ENCODE measurements at places on chromosomes 11 and 22.

- DNase-seq, result no peak
These were observed 190.7 kb downstream of the SNX19 start for GRCh38 chr11:130725421-130726233.

- no peak for DNase-seq
These were observed 92.4 kb downstream of the JRKL start for GRCh38 chr11:96482193-96482592.

DNA sequence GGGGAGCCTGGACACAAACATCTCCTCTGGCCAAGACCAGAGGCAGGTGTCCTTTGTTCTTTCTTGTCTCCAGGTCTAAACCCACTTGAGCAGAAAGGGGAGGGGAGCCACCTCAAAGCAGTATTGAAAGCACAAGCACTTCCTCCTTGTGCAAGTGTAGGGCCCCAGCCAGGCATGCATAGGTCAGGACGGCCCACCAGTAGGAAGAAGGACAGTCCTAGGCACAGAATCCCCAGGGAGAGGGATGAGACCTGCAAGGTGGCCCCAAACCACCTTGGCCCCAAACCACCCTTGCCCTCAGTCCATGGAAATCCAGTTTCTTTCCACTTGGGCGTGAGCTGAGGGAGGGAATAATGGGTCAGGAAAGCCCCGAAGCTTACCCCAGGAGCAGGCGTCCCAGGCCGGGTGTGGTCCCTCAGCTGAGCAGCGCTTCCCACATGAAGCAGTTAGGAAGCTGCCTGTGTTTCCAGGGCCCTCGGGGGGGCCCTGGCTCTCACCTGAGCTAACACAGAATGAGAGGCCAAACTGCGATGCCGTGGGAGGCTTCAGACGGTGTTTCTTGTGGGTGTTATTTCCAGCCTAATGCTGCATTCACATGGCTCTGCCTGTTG lies 20.4 kb upstream of the IGSF9B start:
- DNase-seq, result no peak

GRCh38 chr22:27073601-27074425 lies 416.4 kb downstream of the MIAT start:
- DNase-seq, result no peak

GRCh38 chr22:46390652-46391301 lies 55.3 kb downstream of the TRMU start:
- no peak for DNase-seq

DNA sequence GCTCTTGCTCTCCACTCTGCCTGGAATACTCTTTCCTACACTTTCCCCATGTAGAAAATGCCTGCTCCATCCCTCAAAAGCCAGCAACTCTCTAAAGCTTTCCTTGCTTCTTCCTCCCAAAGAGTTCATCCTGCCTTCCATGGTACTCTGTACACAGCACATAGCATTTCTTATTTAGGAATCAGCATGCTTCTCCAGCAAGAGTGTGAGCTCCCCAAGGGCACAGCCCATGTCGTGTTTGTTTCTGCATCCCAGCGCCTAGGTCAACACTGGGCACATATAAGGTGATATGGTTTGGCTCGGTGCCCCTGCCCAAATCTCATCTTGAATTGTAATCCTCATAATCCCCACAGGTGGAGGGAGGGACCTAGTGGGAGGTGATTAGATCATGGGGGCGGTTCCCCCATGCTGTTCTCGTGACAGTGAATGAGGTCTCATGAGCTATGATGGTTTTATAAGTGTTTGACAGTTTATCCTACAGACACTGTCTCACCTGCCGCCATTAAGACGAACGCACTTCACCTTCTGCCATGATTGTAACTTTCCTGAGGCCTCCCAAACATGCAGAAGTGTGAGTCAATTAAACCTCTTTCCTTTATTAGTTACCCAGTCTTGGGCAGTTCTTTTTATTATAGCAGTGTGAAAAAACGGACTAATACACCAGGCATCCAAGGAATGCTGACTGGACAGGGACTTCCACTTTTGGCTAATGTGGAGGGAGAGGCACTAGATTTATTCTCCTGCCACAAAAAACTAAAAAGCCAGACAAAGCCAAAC lies 8.2 kb downstream of the VPS37C start:
- DNase-seq, result no peak

GRCh38 chr11:115521825-115522224 lies 17.6 kb upstream of the CADM1 start:
- DNase-seq, result no peak

GRCh38 chr11:17010851-17011420 lies 3.3 kb downstream of the PLEKHA7 start:
- DNase-seq, result no peak

DNA sequence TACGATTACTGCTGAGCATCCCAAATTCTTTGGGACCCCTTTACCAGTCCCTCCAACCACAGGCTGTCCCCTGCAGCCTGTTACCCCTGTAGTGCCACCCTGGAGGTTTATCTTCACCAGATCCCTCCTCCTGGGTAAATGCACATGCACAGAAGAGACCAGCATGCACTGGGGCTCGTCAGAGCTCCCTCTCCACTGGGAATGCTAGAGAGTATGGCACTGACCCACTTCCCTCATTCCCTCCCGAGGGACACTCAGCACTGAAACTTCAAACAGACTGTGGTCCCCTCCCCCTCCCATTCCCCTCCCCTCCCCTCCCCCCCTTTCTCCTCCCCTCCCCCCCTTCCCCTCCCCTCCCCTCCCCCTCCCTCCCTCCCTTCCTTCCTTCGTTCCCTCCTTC lies 49.1 kb downstream of the C11orf91 start:
- DNase-seq, result no peak

DNA sequence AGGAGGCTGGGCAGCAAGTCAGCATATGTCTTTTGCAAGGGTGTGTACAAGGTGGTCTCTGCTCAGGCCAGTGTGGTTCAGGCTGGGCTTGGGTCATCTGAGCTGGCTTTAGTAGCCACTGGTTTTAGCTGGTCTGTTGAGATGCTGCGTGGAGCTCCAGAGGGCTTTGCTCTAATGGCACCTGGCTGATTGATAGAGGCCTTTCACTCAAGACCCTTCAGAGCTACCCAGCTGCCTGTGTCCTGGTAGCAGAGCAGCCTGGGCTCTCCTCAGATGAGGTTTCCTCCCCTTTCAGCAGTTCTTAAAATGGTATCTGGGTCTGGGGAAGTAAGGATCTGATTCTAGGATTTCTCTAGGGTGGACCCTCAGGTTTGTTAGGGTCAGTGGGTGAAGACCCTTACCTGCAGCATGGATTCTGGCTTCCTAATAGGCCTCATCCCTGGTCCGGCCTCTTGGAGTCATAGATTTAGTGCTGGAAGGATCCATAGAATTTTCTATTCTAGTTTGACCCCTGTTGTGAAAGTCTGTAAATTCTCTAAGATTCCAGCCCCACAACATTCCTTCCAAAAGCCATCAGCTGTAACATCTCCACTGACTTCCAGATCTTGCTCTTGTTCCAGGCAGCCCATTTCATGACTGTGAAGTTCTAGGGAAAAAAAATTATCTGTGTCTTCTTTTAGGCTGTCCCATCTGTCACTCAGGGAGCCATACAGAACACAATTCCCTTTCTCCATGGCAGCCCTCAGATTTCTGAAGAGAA lies 190.2 kb upstream of the ZBED5 start:
- no peak for DNase-seq

- DNase-seq, result no peak
These were observed 25.2 kb downstream of the CWC15 start for GRCh38 chr11:94948070-94948617.

DNA sequence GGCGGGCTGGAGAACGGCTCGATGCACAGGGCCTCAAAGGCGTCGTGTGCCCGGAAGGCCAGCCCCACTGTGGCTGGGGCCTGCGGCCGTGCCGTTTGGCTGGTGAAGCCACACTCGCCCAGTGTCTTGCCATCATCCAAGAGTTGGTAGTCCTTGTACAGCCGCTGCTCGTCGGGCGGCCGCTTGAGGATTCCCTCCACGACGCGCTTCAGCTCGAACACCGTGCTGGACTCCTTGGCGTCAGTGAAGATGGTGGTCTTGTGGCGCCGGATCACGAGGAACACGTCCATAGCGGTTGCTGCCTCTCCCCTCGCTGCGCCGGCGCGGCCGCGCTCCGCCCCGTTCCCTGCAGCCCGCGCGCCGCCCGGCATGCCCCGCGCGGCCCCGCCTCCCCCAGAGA lies 30.3 kb upstream of the PRDM10 start:
- no peak for DNase-seq

- no peak for DNase-seq
These were observed 4.6 kb upstream of the POLR3H start for GRCh38 chr22:41548830-41549211.

DNA sequence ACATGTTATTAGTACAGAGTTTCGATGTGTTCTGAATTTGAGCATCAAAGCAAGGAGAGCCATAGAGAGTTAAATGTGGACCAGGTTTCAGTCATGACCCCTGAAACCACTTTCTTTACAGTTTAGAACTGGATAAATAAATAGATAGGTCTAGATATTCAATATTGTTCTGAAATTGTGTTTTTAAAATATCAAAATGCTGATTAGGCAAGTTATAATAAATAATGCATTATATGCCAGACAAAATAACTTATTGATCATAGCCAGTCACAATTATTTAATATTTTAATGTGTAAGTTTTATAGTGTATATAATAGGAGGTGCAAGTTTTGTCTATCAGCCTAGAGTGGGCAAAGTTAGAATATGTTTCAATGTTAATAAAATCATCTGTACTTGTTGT lies 569.5 kb downstream of the METTL15 start:
- DNase-seq, result no peak
